Lung (tissue), 17 donors: ENCODE measurements at places on chromosomes 5 and 9. TPM values are rescaled to one million over a fixed set of nuclear protein-coding genes. Genes with fewer than 3 reads are reported as not detected.

Gene NTRK2
- 0.50 TPM for polyA plus RNA-seq

Gene AJM1
- polyA plus RNA-seq: 1.1 TPM

Gene FOXD4L3
- not detected for polyA plus RNA-seq

DNA sequence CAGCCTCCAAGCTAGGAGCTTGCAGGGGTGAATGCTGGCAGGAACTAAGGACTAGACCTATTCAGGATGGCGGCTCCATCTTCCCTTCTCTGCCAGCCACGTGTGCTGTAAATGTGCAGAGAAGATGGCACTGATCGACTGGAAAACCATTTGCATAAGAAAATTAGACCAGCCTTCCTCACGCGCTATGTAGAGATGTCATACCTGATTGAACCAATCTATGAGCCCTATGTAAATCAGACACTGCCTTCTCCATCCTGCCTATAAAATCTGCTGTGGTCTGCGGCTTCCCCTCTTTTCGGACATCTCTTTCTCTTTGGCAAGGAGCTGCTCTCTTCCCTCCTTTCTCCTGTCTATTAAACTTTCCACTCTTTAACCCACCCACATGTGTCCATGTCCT is 91.6 kb downstream of the NPR3 start:
- DNase-seq: no peak

- no peak for DNase-seq
Measured at GRCh38 chr9:107690021-107690420, 200.5 kb upstream of the KLF4 start.
